ENCODE measurements at places on chromosomes 1 and 21. TPM values are rescaled to one million over a fixed set of nuclear protein-coding genes. Genes with fewer than 3 reads are reported as not detected.

METTL25B gene
- total RNA-seq = 7.2 TPM

ESPN gene
- total RNA-seq = 0.92 TPM

GPR37L1 gene
- total RNA-seq = 6.5 TPM

OR14K1 gene
- total RNA-seq = not detected

ADAMTS4 gene
- 1.2 TPM for total RNA-seq

GSTM5 gene
- 6.2 TPM for total RNA-seq
